ENCODE measurements at places on chromosomes 5 and 9.

DNA sequence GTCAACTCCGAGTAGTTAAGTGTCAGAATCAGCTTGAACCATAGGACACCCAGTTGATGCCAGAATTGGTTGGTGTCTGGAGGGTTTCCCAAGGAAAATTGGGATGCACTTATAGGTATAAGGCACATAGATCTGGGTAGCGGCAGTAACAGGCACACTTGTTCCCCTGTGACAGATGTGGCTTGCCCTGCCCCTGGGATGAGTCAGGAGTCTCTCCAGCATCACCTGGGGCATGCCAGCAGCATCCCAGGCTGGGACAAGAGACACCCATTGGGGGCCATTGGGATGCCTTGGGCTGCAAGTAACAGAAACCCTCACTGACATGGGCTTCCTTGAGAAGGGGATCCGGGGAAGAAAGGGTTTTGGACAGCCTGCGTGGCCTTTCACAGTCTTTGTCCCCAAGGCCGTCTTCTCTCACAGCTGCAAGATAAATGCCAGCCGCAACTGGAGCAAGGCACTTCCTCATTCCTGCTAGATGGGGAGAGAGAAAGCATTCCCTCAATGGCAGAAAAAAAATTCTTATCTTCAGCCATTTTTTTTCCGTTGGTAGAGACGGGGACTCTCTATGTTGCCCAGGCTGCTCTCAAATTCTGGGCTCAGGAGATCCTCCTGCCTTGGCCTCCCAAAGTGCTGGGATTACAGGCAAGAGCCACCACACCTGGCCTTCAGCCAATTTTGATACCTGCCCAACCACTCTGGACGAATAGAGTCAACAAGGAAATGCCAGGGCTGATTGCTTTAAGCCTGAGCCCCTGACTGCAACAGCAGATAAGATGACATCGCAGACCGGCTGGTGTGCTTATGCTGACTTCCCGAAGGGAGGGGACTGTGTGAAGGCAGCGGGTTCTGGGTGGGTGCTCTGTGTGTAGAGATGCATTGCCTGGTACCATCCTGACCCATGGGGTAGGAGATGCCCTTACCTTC lies 13.3 kb upstream of the RNF130 start:
- DNase-seq = no peak

- no peak for DNase-seq
Observed at GRCh38 chr9:78314953-78315870, 18.3 kb downstream of the PSAT1 start.

DNA sequence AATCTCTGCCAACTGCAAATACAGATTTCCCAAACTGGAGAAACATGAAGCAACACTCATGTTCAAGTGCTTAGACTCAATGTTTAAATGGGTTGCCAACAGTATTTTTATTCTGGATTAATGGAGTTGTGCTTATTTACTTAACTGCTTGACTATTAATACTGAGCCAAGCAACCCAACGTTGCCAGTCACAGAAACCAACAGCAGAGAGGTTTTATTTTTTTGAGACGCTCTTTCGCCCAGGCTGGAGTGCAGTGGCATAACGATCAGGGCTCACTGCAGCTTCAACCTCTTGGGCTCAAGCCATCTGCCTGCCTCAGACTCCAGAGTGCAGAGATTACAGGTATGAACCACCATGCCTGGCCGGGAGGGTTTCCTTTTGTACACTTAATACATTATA lies 8.5 kb upstream of the TMEM268 start:
- no peak for DNase-seq

GRCh38 chr5:21709770-21710169 lies 1143.4 kb downstream of the CDH12 start:
- peak; percentile 2 for DNase-seq

DNA sequence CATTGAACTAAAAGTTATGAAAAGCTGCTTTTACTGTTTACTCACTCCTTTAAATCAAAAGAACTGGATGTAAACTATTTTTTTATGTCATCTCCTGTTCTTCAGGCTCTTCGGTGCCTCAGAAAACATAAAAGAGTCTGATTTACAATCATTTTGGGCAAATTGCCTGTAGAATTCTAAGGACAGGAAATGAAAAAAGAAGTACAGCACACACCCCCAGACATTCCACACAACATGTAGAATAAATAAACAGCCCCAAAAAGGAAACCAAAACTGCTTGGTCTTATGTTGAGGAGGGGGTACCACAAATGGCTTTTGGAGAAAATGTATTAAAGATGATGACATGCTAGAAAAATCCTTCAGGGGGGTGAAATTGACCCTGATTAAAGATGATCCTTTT lies 57.2 kb downstream of the ITGA1 start:
- DNase-seq = no peak

GRCh38 chr5:112109331-112110007 lies 309.6 kb downstream of the EPB41L4A start:
- DNase-seq = no peak

DNA sequence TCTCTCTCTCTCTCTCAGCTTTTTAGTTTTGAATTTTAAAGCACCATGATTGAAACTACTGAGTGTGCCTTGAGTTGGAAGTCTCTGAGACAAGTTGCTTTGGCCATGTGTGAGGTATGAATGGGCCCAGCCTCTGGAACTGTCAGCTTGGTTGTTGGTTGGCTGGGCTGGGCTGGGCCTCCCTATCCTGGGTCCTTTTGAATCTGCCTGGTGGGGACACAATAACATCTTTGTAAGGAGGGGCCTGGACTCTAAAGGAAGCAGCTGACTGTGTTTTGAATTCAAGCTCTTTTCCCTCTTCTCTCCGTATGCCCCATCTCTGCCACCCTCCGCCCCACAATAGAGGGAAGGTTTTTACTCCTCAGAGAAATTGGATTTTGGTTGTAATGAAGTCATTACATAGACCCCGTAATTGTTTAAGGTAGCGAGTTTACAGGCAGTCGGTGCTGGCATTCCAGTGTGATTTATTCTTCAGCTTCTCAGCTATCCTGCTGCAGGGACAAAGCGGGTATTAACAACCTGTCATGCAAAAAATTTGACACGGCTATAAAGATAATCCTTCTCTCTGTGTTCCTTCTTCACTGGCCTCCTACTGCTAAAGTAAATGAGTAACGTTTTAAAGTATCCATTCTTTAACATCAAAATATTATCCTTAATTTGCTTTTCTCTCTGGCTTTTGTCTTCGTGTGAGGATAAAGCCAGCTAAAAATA lies 105.4 kb downstream of the DAPK1 start:
- no peak for DNase-seq

GRCh38 chr9:69193685-69194032 lies 19.6 kb downstream of the TJP2 start:
- DNase-seq = no peak

GRCh38 chr9:82923092-82923911 lies 139.6 kb downstream of the RASEF start:
- DNase-seq = no peak

- DNase-seq = no peak
Observed at GRCh38 chr9:120197605-120198004, 382.4 kb downstream of the CDK5RAP2 start.

- DNase-seq = no peak
Observed at GRCh38 chr9:127974001-127974768, 6.6 kb downstream of the EEIG1 start.

Data from activated CD4-positive, alpha-beta T cell treated with anti-CD3 and anti-CD28 coated beads, Interleukin-2, Interleukin-4, amounts not matched to agents 100 ng/mL and 50 ng/mL, durations not matched to agents 16 hours and 8 hours (primary cell).